ENCODE measurements at places on chromosomes 11 and 22. TPM values are rescaled to one million over a fixed set of nuclear protein-coding genes. Genes with fewer than 3 reads are reported as not detected.

Gene MYO7A
- total RNA-seq, result 4.8 TPM

Gene PANX2
- total RNA-seq, result 0.14 TPM

Gene MIOX
- total RNA-seq, result not detected

Gene HPX
- total RNA-seq, result 2.4 TPM

Gene SPI1
- total RNA-seq, result 15.8 TPM

Gene TTLL1
- 2.1 TPM for total RNA-seq

Gene GATD1
- 49.2 TPM for total RNA-seq

Gene SLC22A6
- not detected for total RNA-seq

Gene EIF3M
- total RNA-seq, result 167 TPM

Gene DUSP8
- 45.0 TPM for total RNA-seq

Gene PYGM
- total RNA-seq, result 3.0 TPM

Gene INS
- total RNA-seq, result not detected

Gene MB
- 8.4 TPM for total RNA-seq

Gene PANX3
- total RNA-seq, result not detected

Gene TMEM138
- total RNA-seq, result 33.9 TPM

Gene NUDT8
- total RNA-seq, result 49.8 TPM

Measured in left colon (tissue), 2 donors.